ENCODE measurements at places on chromosomes 1 and 21.

- DNase-seq = no peak
These were observed 11.7 kb upstream of the SUMO3 start for GRCh38 chr21:44829507-44830092.

GRCh38 chr1:36542962-36543515, 60.3 kb upstream of the CSF3R start:
- no peak for DNase-seq

GRCh38 chr1:22503721-22504410, 52.2 kb downstream of the ZBTB40 start:
- no peak for DNase-seq

- DNase-seq = no peak
These were observed 5.3 kb downstream of the CHD1L start for GRCh38 chr1:147247656-147248238.

DNA sequence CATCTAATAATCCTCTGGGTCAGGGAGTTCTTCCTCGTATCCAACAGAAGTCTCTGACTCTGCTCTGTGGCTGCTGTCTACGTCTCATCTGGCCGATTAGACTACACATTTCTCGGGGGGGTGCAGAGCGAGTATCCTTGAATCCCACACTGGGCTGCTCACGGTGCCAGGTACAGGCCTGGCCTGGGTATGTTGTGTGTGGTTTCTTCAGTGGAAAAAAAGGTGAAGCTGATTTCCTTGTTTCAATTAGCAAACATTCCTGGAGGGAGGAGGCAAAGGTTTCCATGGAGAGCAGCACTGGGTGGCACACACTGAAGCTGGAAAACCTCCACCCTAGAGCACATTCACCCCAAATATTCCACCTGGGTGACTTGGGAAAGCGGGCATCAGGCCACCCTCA, 2.0 kb upstream of the RAB7B start:
- no peak for DNase-seq

- DNase-seq = no peak
These were observed 76.5 kb downstream of the BCAR3 start for GRCh38 chr1:93605026-93605568.

DNA sequence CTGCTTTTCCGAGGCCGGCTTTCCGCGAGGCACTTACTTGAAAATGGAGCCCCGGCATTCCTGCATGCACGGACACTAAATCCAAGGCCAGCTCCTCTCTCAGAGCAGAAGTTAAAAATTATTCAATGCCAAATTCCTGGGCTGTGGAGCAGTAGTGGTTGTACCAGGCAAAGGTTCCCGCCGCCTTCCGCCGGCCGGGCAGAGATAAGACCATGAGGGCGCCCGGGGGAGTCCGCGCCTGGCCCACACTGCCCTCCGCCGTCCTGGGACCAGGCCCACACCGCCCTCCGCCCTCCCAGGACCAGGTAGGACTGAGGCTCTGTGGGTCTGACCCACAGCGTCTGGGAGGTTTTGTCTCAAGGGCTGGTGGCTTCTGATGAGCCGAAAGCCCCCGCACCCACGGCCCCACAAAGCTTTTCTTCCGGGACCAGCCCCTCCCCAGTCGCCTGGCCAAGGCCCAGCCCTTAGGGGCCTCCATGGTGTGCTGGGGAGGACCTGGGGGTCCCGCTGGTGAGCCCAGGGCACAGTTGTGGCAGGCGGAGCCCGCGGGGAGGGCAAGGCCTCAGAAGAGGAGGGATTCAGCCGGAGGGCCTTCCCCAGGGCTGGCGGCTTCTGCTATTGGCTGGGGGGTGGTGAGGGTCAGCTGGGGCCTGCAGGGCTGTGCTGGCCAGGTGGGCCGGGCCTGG, 12.7 kb upstream of the C1orf159 start:
- DNase-seq = no peak

GRCh38 chr1:31886866-31887265, 51.3 kb downstream of the PTP4A2 start:
- no peak for DNase-seq

DNA sequence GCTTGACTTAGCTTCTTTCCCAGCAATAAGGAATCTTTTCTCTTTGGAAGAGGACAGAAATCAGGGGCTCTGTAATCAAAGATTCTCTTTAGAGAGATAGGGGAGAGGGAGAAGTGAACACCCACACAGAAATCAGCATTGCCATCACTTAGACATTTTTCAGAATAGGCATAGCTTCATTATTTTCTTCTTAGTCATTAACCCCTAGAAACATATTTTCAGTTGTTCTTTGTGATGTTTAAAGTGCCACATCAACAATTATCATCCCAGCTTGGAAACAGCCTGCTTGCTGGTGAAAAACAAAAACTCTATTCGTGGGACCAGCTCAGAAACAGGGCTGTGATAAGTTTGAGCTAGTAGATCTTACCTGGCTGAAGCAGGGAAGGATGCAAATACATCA, 88.3 kb upstream of the SLC44A3 start:
- DNase-seq = no peak

DNA sequence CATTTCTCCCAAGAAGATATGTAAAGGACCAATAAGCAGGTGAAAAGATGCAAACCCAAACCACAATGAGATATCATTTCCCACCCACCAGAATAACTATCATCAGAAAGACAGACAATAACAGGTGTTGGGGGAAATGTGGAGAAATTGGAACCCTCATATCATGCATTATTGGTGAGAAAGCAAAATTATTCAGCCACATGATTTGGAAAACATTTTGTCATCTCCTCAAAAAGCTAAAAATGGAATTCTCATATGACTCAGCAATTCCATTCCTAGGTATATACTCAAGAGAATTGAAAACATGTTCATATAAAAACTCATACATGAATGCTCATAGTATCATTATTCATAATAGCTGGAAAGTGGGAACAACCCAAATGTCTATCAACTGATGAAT, 25.1 kb upstream of the RNF186 start:
- no peak for DNase-seq

DNA sequence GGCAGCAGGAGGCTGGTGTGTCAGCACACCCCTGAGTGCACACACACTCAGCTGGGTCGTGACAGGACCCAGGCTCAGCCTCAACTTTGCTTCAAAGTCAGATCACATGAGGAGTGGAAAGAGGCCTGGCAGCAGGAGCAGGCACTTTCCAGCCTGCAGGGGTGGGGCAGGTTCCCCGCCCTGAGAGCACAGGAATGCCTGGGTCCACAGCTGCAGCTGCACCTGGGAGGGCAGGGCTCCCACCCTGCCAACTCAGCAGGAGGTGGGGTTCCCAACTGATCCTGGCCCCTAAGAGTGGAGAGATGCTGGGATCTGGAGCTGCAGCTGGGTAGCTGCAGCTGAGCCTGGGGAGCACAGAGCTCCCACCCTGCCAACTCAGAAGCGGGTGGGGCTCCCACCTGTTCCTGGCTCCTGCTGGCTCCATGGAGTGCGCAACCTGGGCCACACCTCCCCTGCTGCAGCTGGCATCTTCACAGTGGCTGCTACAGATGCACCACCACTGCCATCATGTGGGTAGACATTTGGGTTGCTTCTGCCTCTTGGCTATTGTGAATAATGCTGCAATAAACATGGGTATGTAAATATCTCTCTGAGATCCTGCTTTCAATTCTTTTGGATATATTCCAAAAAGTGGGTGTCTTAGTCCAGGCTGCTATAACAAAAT, 415.4 kb downstream of the TTLL7 start:
- DNase-seq = no peak

DNA sequence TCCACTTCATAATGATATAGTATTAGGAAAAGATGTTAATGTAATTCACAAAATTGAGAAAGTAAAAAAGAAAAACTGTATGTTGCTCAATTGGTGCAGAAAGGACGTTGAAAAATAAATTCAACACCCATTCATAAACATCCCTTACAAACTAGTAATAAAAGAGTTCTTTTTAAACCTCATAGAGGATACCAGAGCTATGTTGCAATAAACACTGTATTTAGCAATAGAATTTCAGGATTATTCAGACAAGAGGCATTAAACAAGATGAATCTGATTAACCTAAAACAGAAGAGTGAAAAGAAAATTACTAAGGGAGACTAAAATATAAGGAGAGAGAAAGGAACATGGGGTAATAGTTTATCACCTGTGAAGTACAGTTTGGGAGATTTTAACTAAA, 154.8 kb downstream of the NTPCR start:
- DNase-seq = no peak

GRCh38 chr1:159884296-159884695, 15.7 kb downstream of the CFAP45 start:
- DNase-seq = no peak

GRCh38 chr1:12810691-12811408, 19.7 kb downstream of the PRAMEF1 start:
- no peak for DNase-seq

- DNase-seq = no peak
These were observed 26.5 kb downstream of the CAP1 start for GRCh38 chr1:40067023-40067422.

GRCh38 chr1:24586970-24587820, 31.3 kb downstream of the NCMAP start:
- no peak for DNase-seq

DNA sequence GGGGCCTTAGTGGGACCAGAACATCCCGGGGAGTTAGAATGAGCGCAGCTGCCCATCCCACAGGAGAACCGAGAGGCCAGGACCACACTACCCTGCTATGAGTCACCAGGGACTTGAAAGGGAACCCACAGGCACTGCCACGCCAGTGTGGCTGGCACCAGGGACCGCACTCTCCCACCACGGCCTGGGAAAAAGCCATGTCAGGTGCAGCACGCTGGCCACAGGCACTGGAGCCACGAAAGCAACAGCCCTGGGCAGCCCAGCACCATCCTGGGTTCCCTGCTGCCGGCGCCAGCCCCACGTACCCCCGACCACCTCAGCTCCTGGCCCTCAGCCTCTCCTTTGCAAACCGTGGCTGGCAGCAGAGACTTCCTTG, 14.1 kb upstream of the TMEM240 start:
- DNase-seq = no peak

DNA sequence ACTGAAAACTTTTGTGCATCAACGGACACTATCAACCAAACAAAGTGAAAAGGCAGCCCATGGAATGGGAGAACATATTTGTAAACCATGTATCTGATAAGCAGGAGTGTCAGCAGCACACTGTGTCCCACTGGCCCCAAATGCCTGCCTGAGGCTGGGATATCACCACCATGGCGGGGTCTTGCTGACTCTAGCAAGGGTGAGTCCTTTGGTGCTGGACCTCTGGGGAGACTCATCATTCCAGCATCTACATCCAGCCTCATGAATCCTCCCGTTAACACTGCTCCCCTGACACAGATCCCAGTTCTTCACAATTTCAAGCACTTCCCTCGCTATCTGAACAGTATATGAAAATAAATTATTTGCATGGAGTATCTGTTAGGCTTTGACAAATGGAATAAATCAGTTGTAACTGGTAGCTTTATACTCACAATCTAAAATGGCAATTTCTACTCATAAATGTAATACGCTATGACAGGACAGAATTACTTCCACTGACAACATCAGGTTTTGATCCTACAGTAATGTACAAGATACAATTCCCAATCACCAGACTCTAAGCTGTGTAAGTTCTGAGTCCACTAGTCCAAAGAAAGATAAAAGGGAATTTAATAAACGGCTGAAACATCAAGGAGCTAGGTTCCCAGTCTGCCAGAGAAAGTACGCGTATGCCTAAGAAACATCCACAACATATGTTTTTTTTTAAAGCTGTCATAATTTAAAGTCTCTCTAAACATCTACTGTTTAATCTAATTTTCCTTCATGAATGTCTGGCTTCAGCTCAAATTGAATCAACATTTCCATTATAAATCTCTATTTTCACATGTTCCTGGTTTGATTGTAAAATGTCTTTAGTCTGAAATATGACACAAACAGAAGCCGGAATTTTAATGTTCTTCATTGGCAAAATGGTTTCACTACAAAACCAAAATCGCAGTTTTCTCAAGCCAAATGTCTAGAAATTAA, 95.1 kb downstream of the SIPA1L2 start:
- no peak for DNase-seq

DNA sequence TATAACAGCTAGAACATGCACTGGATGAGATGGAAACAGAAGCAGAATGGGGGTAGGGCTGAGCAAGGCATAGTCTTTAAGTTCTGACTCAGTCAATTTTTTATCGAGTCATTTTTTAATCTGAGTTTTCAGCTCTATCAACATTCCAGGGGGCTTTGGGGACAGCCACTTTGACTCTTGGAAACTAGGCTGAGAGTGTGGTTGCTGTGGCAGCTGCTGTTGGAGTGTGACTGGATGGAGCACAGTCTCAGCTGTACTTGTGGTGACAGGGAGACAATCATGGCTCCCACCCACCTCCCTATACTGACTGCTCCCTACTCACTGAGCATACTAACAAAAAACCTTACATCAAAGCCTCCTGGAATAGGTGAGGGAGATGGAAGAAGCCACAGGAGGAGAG, 25.0 kb downstream of the GJA5 start:
- DNase-seq = no peak

- DNase-seq = peak; percentile 56
These were observed 59.5 kb downstream of the IRF2BP2 start for GRCh38 chr1:234550341-234551031.

DNA sequence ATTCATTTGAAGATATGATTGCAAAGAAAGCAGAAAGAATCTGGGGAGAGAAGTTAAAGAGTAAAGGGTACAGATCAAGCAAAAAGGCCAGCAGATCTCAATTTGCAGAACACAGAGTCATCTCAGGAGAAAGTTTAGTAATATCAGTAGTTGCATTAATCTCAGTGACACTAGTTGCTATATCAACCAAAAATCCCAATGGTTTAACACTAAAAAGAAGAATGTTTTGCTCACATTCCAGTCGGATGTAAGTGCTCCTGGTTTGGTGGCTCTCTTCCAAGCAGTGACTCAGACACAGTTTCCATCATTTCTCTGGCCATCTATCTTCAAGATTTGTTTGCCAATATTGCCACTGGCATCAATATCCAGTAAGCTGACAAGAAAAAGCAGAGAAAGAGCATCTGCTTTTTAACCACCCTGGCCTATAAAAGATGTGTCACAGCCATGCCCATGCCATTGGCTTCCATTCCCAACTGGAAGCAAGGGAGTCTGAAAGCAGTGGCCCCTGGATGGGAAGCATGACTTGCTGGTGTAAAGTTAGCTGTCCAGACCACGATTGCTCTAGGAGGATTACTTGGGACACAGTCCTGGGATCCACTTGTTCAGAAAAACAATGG, 45.5 kb upstream of the AIM2 start:
- no peak for DNase-seq

All from glutamatergic neuron (in vitro differentiated cells).